ENCODE measurements at places on chromosomes 4 and X.

GRCh38 chr4:27267970-27268355 is 407.3 kb downstream of the STIM2 start:
- DNase-seq = no peak

DNA sequence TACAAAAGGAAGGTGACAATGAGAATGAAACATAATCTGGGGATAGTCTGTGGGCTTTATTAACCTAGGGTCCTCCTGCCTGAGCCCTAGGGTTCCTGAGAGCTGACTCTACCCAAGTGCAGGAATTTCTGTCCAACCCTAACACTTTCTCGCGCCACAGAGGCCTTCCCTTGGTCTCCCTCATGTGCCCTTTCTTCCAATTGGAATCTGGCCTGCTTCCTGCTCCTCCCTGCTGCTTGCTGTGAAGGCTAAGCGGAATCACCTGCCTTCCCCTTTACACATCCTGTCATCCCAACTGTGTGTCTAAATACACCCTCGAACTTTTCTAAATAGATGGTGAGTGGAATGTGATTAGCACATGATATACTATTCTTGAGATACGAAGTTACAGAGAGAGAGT is 5.9 kb downstream of the MAGEA11 start:
- no peak for DNase-seq

GRCh38 chrX:153562546-153562945 is 36.4 kb downstream of the CCNQ start:
- no peak for DNase-seq

DNA sequence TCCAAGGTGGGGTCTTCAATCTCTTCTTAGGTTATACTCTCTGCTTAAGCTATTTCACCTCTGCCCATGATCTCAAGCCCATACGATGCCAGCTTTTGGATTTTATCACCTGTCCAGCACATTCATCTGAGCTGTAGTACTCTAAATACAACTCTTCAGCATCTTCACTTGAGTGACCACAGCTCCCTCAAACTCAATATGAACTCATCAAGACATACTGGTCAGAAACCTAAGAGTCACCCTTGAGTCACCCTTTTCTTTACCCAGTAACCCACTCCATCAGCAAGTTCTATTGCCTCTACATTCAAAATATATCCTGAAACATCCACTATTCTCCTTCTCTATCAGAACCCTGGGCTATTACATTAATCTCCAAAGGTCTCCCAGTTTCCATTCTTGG is 69.4 kb downstream of the DCHS2 start:
- no peak for DNase-seq

- peak; percentile 36 for DNase-seq
Observed at GRCh38 chrX:3271183-3271833, 75.1 kb downstream of the MXRA5 start.

- DNase-seq = no peak
Observed at GRCh38 chrX:2879670-2880069, 49.5 kb downstream of the ARSD start.

GRCh38 chr4:175716961-175717360 is 95.1 kb downstream of the GPM6A start:
- no peak for DNase-seq

DNA sequence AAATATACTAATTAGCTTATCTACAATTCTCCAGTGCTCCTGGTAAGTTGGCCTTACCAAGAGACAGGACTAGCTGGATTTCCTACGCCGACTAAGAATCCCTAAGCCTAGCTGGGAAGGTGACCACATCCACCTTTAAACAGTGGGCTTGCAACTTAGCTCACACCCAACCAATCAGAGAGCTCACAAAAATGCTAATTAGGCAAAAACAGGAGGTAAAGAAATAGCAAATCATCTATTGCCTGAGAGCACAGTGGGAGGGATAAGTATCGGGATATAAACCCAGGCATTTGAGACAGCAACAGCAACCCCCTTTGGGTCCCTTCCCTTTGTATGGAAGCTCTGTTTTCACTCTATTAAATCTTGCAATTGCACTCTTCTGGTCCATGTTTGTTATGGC is 1025.0 kb downstream of the RAB28 start:
- no peak for DNase-seq

GRCh38 chrX:13898083-13898482 is 81.2 kb upstream of the GPM6B start:
- DNase-seq = no peak

DNA sequence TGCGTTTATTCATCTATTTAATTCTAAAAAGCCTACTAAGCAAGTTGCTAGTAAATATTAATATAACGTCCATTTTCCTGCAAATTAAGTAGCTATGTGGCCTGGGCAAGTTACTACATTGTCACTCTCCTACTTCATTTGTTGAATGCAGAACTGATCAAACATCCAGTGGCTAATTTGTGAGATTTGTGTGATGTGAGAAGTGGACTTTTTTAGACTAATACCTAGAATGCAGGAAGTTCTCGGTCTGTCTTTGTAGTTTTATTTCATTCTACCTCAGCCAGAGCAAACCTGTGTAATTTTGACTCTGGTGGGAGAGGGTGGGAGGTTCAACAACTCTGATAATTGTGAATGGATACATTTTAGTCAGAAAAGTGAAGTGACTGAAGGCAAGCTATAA is 840 bp downstream of the GUF1 start:
- DNase-seq = no peak

- no peak for DNase-seq
Observed at GRCh38 chr4:8019396-8020365, 80.0 kb upstream of the AFAP1 start.

DNA sequence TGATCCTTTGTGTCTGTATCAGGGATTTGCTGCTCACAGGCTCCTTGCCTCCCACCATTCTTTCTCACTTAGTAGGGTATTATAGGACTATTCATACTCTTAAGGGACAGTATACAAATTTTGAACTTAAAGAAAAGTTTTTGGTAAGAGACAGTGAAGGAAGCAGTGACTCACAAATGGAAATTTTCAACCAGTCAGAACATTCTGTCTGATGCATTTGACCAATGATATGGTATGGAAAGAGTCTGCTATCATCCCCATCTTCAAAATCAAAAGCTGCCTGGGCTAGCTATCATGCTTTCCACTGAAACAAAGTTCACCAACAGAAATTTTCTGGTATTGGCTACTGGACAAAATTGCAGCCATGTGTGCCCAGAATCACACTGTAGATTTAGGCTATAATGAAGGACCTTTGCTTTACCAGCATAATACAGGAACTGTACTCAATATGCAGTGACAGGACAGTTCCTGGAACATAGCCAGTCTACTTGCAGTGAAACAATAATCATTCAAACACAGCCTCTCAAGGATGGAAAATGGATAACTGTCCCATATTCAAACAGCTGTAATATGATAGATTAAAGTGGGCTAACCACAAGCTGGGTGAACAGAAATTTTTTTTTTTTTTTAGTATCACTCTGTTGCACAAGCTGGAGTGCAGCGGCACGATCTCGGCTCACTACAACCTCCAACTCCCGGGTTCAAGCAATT is 109.0 kb upstream of the ACSL4 start:
- no peak for DNase-seq

- no peak for DNase-seq
Observed at GRCh38 chr4:117626664-117627063, 407.6 kb upstream of the NDST3 start.

GRCh38 chr4:87026800-87027495 is 92.1 kb downstream of the AFF1 start:
- DNase-seq = no peak

GRCh38 chrX:152821145-152821765 is 9.3 kb downstream of the CETN2 start:
- DNase-seq = no peak

DNA sequence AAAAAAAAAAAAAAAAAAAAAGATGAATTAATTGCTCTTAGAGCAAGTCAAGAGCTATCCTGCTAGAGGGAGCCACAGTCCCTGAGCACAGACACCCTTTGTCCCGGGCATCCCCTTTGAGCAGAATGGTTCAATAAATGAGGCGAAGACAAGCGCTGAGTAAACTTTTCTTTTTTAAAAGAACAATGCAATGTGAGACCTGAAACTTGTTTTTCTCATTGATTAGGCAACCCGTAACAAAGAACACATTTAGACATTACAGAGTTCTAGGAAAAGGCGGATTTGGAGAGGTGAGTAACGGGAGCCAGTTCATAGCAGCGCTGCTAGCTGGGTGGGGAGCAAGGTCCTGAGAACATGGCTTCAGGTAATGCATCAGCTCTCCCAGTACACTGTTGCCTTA is 46.1 kb downstream of the GRK4 start:
- no peak for DNase-seq

- no peak for DNase-seq
Observed at GRCh38 chrX:87961471-87961870, 443.9 kb downstream of the KLHL4 start.

All from RWPE2 (cell line).